ENCODE measurements at places on chromosomes 13 and 19.

- no peak for DNase-seq
Measured at GRCh38 chr19:34925278-34925855, 1.3 kb upstream of the ZNF30 start.

GRCh38 chr19:1904860-1905109 lies 414 bp upstream of the ADAT3 start:
- DNase-seq: no peak

DNA sequence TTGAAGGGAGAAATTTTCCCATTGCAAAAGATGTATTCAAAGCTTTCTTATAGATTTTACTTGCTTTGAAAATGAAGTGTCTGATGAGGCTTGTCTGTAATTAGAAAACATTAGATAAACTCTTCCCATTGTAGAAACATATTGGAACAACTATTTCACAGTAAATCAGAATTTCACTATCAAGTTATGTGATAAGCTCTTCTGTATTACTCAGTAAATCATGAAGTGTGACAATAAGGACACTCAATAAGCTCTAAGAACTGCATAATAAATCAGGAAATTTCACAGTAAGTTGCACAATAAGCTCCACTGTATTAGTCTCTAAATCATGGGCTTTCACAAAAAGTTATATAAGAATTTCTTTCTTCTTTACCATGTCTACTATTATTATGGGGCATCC lies 1546.6 kb downstream of the SLITRK5 start:
- no peak for DNase-seq

DNA sequence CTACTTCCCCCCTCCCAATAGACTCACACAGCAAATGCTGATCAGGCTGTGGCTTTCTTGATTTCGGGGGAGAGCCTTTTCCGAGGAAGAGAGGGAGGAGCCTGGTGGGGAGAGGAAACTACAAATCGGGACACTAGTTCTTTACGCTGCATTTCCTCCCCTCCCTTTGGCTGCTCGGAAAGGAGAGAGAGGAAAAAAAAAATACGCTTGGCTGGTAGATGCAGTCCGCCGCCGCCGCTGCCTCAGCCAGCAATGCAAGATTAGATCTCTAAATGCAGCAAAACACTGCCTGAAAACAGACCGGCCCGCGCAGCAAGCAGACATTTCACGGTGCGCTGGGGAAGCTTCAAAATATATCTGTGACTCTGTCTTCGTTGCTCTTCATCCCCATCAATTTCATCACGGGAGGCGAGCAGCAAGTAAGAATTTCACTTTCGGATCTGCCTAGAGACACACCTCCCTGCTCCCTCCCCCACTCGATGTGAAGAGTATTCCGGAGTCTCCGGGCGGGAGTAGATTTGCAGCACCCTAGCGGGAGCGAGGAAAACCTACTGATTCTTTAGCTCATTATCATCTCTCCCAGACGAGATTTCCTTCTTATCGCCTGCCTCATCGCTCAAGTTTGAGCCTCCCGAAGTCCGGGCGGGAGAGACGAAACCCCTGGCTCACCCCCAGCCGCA lies at the start of gene PCDH17:
Gene PCDH17, plus strand, starts transcription at position 149 of the 680 bp plus-strand sequence. CDS start 803 bp downstream, outside the sequence.
- DNase-seq: no peak

DNA sequence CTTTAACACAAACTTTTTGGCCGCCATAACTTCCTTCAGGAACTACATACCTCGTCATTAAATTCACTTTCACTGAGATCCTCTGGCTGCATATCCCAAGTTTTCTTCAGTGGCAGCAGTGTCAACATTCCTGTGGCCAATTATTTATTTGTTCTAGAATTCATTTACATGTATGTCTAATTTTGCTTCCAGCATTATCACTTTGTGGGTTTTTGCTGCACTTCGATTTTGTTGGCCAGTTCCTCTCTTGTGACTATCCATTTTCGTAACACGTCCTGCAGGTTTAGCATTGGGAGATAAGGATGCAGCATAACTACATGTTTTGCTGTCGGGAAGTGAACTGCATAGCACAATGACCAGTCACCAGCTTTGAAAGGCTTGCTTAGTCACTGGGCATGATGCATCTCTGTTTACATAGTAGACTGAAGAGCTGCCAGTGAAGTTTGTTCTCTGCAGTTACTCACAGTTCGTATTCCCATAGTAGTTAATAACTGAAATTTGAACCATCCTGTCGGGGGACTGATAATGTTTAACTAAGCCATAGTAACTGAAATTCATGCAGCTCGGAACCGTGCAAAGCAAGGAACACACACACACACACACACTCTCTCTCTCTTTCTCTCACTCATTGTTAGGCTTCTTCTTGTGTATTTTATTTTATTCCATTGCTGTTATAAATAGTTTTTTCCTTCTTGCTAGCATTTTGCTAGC lies 28.3 kb downstream of the ZNF507 start:
- DNase-seq: peak; percentile 52

GRCh38 chr13:58991826-58992477 lies 1171.8 kb downstream of the DIAPH3 start:
- no peak for DNase-seq

DNA sequence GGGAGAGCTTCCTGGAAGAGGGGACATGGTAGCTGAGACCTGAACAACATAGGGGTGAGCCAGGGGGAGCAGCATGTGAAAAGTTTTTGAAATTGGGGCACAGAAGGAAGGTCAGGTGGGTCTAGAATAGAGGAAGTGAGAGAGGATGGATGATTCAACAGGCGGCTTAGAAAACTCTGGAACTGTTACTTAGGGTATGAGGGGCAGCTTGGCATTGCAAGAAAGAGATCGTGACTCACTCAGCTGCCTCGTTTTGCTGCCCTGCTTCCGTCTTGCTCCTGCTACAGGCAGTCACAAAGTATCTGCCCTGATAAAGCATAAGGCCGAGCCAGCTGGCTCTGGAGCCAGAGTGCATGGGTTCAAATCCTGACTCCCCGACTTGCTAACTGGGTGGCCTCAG lies 1.3 kb upstream of the CEACAM20 start:
- DNase-seq: no peak

DNA sequence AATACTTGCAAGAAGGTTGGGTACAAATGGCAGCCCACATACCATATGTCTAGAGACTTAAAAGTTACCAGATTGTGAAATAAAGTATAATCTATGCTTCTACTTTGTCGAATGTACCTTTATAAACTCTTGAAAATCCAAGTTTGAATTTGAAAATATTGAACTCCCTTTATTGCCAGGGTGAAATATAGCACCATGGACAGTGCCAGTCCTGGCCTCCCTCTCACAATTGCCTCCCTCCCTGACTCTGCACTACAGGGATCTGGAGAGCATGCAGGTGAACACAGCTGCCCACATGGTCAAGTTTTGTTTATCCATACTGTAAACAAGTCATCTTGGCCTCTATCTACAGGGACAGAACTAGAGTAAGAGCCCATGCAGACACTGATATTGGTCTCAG lies 394.1 kb upstream of the SLITRK6 start:
- DNase-seq: no peak

DNA sequence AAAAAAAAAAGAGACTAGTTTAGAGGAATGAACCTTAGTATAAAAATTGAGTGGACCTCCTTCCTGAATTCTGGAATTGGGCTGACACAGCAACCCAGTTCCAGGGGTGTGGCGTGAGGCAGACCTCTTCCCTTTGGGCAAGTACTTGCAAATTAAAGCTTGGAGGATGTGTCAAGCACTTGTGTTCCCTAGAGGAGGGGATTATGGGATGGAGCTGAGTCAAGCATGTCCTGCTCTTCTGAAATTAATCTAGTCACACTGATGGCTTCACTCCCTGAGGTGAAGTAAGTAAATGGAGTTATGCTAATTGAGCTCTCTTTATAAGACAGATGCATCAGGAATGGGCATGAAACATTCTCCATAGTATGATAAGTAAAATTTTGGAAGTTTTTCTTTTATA lies 107.7 kb upstream of the HTR2A start:
- no peak for DNase-seq

DNA sequence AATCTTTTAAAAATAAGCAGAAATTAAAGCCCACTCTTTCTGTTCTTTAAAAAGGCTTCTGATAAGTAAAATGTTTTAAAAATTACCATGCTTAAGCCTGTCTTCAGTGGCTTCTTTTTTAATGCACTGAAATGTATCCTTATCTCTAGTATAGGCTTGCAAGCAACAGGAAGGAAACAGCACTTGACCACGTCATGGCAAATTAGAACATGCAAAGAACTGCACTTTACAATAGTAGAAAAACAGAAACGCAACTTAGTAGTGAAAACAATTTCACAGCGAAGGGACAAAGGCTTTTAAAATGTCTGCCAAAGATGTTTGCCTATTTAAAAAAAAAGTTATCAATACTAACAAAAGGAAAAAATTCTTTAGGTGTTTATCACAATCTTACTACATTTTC lies 36.3 kb downstream of the ELF1 start:
- DNase-seq: no peak

DNA sequence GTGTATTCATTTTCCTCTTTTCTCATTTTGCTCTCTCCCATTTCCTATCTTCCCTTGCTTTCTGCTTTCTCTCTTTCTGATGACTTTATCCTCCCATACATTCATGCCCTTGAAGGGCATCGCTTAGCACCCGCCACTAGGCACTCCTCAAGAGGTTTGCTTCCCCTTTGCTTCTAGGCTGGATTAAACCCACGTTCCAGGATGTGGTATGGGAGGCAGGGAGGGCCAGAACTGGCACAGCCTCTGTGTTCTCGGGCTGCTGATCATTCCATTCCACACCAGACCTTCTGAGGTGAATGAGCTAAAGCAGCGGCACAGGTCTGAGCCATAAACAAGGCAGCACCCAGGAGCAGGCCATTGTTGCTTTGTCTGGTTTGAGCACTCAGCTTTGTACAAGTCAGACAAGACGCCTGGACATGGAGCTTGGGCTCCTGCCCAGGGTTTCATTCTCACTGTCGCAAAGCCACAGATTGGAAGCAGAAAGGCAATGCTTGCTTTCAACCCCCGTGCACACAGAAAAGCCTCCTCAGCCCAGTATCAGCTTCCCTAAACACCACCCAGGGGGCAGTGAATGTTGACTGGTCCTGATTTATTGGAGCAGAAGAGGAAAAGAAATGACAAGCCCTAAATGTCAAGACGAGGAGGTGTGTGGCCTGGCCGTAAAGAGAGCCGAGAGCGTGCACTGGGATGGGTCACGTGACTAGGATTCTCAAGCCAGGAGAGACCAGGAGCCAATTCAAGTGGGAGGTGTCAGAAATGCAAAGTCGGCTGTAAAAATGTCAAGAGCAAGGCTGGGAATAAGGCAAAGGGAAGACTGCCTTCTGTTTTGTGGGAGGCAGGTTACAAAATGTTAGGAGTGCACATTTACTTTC lies 218.0 kb upstream of the SERP2 start:
- DNase-seq: peak; percentile 59

DNA sequence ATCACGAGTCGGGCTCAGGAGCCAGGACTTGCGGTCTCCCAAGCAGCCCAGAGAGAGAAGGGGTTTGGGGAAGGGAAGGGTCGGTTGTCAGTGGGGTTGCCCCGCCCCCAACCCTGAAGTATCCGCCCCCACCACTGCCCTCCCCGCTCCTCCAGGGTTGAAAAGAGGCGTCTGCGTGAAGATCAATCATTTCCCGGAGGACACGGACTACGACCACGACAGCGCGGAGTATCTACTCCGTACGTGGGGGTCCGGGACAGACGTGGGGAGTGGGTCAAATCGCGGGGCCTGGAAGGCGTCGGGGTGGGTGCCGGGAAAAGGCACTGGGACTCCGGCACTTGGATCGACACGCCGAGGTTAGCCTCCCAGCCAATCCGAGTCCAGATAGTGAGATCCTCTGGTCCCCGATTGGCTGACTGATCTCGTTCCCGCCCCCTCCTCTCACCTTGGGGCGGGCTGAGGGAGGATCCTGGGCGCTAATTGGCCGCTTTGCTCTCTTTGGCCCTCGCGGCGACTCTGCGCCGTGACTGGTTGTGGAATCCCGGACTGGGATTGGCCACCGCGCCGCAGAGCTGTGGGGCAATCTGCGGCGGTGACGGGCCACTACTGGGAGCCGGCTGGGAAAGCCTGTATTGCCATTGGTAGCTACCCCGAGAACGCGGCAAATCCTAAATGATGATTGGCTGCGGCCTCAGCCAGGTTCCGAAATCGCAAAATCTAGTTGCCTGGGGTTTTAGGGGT lies 13.3 kb upstream of the CACNG6 start:
- no peak for DNase-seq

- no peak for DNase-seq
Measured at GRCh38 chr13:33846303-33847062, 28.5 kb downstream of the RFC3 start.

GRCh38 chr13:75739244-75739868 lies 103.2 kb downstream of the LMO7 start:
- no peak for DNase-seq

DNA sequence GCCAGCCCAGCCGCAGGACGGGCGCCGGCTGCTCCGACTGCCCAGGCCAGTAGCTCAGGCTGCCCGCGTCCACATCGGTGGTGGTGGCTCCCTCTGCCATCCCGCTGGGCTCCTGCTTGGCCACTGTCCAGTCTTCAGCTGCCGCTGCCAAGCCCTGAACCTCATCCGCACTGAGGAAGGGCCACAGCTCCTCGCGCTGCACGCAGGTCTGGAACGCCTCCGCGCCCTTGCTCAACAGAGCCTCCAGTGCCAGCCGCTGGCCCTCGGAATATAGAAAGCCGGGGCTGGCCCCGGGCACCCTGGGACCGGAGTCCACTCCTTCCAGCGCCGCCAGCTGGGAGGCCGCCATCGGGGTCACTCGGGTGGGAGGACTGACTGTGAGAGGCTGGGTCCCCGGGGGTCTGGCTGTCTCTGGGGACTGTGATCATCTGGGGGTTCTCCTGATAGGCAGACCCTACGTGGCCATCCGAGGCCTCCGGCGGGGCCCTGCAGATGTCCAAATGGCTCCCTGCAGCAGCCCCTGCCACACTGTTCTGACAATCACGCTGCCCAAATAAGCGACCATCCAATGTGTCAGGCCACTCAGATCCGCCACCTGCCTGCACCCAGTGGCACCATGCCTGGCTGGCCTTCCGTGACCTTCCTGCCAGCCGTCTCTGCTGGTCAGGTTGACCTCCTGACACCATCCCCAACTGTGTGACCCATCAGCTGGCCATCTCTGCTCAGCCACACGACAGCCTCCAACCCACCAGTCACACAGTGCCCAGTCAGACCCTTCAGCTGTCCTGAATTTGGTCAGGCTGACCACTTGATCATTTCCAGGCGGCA lies 1.6 kb downstream of the FAM83E start:
- DNase-seq: no peak

DNA sequence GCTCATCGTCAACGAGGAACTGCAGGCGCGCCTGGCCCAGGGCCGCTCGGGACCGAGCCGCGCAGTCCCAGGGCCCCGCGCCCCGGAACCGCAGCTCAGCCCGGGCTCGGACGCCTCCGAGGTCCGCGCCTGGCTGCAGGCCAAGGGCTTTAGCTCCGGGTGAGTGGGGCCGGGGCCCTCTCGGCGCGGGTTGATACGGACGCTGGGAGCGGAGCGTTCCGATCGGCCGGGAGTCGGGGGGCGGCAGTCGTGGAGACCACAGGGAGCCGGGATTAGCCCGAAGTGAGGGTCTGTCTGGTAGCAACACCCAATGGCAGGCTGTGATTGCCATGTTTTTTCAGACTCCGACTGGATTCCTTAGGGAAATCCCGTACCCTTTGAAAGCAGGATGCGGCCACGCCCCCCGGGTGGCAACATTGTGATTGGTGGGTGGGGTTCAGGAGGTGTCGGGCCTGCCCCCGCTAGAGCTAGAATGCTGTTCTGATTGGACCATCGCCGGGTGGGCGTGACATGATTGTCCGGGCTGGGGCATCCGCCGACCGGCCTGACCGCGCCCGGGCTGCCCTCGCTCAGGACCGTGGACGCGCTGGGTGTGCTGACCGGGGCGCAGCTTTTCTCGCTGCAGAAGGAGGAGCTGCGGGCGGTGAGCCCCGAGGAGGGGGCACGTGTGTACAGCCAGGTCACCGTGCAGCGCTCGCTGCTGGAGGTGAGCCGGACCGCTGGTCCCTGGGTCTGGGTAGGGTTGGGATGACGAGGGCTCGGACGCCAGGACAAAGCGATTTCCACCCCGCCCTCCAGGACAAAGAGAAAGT lies 11.3 kb downstream of the EPS8L1 start:
- peak; percentile 50 for DNase-seq
